ENCODE measurements at places on chromosomes 6 and 20. TPM values are rescaled to one million over a fixed set of nuclear protein-coding genes. Genes with fewer than 3 reads are reported as not detected.

- no peak for DNase-seq
Measured at GRCh38 chr6:156507106-156507505, 270.1 kb upstream of the ARID1B start.

DNA sequence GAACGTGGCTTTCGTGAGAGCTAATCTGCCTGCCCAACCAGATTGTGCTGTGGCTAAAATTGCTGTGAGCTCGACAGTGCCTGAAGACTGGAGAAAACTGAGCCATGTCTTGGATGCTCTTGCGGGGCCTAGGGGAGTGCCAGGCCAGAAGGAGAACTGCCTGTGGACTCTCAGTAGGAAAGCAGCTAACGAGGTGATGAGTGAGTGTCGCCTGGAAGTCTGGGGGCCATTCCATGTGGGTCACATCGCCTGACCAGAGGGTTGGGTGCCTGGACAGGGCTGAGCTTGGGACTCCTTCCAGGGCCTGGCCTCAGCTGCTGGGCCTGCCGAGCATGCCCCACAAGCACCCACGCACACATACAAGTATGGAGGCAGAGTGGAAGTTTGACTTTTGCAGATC, 166.5 kb downstream of the VEGFA start:
- no peak for DNase-seq

The TCP11 gene
- not detected for total RNA-seq

The UST gene
- 14.3 TPM for total RNA-seq

The PTGIS gene
- not detected for total RNA-seq

The RUNX2 gene
- total RNA-seq = 1.8 TPM

The TENT5A gene
- 9.4 TPM for total RNA-seq

Measured in activated B cell treated with CpG ODN at 0.5 μM for 24 hours (primary cell).